ENCODE measurements at places on chromosomes 3 and 15.

GRCh38 chr3:42906070-42906847 is at the start of gene ZNF662:
TSS of gene ZNF662 (plus strand) at chr3:42906142. CDS start at chr3:42908115, 1,973 bp downstream.
- peak; percentile 83 for DNase-seq

DNA sequence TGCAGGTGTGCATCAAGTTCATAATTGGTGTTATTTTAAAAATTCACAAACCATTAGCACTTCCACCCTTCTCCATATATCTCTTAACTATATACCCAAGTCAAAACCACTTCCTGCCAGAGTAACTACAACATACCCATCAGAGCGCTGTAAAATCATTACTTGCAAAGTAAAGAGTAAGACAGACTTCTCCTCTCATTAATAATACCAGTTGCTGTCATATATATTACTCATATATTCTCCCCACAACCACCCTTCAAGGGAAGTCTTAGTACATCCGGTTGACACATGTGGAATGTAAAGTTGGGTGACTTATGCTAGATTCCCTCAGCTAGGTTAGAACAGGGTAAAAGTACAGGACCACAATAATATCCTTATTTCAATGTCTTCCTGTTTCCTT is 5.6 kb downstream of the TERC start:
- DNase-seq = no peak

GRCh38 chr3:119553823-119554415 is 5.5 kb downstream of the CD80 start:
- no peak for DNase-seq

DNA sequence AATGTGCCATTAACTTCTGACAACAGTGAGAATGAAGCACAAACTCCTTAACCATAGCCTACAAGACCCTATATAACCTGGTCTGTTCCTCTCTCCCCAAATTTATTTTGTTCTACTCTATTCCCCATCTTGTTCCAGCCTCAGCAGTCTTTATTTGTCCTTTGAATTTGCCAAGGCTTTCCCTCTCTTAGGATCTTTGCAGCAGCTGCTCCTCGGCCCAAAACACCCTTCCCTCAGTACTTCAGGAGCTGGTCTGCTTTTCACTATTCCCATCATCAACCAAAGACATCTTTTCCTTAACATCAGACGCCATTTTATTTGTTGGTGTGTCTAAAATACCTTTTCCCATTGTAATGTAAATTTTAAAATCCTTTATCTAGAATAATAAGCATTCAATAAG is 10.2 kb downstream of the PRICKLE2 start:
- no peak for DNase-seq

DNA sequence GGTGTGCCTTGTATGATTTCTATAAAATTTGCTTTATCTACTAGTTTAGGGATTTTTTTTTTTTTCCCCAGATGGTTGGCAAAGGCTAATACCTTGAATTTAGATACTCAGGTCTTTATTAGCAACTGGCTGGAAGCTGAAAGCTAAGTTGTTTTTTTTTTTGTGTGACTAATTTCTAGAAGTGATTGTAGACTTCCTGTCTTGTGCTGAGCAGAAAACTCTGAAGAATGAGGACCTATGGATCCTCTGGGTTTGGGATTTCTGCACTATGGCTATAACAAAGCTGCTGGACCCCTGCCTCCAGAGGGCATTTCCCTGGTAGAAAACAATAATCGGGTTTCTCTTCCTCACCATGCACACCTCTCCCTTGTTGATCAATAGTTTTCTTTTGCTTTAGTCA is 10.0 kb downstream of the ARIH2 start:
- no peak for DNase-seq

GRCh38 chr3:69998759-69999139 is 784 bp upstream of the SAMMSON start:
- DNase-seq = no peak

DNA sequence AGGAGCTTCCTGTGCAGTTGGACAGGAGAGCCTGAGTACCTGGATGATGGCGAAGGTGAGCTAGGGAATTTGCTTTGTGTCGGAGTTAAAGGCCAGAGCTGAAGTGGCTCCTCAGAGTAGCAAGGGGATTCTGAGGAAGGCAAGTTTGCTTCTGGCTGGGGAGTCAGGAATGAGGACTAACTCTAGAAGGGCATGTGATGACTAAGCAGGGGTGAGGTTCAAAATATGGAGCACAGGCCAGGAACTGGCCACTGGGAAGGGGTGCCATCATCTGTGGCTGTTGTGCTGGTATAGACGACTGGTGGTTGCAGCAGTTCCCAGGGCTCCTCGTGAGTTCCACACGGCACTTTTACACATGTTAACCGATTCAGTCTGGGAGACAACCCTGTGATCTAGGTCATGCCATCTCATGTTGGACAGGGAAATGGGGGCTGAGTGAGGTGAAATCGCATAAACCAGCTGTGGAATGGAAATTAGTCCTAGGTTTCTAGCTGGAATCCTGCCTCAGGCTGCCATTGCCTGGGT is 100.8 kb downstream of the EEFSEC start:
- peak; percentile 31 for DNase-seq

GRCh38 chr3:140902791-140903190 is 38.8 kb upstream of the SLC25A36 start:
- DNase-seq = no peak

GRCh38 chr3:118932822-118933558 is 101.7 kb downstream of the IGSF11 start:
- no peak for DNase-seq

DNA sequence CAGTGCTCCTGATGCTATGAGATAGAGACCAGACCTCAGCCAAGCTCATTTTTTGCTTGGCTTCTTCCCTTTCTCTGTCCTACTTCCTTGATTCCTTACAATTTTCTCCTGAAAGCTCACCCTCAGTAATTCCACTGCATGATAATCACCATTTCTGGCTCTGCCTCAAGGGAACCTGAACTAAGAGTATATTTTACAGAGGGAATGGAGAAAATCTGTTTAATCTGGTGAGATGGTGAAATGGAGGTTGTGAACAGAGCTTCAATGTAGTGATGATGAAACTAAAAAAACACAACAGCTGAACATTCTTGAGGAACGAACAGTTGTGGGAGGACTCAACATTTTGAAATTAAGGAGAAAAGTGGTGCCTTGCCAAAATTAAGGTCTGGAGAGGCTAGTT is 16.3 kb downstream of the HHLA2 start:
- no peak for DNase-seq
